ENCODE measurements at places on chromosomes 13 and 19. TPM values are rescaled to one million over a fixed set of nuclear protein-coding genes. Genes with fewer than 3 reads are reported as not detected.

DNA sequence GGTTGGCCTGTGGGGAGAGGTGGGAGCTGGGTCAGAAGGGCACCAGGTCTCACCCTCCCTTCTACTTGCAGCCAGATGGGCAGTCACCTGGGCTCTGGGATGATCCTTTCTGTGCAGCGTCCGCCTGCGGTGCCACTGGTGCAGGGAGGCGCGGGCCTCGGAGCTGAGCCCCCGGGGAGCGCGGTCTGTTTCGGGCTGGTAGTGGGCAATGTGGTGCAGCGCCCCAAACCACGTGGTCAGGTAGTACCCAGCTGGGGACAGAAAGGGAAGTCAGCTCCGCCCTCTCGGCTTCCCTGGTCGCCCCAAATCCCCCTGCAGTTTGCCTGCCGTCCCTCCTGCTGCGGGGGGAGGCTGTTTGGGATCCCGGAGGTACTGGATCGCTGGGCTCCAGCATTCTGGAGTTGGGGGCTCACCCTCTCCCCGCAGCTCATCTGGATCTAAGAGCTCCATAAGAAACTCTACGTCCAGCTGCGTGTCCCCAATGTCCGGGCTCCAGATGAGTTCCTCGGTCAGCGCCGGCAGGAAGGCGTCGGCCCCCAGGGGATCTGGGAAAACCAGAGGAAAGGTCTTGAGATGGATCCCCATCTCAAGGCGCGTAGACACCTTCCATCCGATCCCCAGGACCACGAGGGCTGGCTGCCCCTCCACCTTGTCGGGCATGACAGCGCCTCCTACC is 8.8 kb downstream of the RINL start:
- no peak for DNase-seq

DNA sequence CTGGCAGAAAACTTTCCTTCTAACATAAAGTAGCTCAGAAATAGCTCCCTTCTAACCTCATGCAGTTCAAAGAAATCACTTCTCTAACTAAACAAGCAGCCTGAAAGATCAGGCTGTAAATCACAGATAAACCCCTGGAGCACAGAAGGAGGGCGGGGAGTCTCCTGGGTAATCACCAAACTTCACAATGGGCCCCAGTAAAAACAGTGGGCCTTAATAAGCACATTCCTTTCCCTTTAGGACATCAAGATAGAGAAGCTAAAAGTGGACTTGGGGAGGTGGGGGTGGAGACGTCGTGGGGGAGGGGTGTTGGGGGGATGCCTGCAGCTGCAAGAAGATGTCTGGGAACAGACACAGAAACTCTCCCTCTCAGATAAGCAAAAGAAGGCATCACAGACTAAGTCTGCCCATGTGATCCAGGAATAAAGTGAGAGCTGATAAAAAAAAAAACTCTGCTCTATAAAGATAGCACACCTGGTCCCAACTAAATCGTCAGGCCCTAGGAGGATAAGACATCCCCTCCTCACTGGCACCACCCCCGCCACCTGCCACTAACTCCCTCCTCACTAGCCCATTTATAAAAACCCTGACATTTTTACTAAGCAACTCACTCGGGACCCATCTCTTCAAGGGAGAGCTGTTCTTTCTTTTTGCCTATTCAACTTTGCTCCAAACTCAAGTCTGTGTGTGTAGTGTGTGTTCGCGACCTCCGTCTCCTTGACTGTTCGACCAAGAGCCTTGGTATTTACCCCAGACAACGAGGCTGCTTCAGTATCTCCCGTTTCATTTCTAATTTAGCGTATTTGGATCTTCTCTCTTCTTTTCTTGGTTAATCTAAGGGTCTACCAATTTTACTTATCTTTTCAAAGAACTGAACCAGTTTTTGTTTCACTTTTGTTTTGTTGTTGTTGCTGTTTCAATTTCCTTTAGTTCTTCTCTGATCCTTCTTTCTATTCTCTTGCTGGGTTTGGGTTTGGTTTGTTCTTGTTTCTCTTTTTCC is 31.7 kb downstream of the DNAJC15 start:
- no peak for DNase-seq

DNA sequence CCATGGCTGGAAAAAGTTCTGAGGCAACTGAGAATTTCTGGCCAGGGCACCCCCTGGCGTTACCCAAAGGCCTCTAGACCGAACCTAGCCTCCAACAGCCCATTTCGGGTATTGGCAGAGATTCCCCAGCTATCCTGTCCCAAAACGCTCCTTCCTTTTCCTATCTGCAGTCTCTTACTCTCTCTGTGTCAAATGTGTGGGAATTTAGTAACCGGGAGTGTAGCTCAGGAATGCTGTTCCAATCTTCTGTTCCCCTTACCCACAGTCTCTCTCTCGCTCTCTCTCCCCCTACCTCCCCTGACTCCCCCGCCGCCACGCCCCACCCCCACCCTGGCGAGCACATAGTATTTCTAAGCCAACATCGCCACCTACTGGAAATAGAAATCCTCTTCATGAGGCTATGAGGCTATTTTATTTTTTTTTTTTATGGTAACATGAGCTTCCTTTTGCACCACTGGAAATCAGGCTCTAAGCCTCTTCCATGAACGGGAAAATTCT is 27.0 kb downstream of the OXGR1 start:
- no peak for DNase-seq

- DNase-seq: no peak
These were observed 1173.1 kb downstream of the UQCRFS1 start for GRCh38 chr19:28039677-28040381.

GRCh38 chr19:33794683-33795369 is 1.8 kb upstream of the KCTD15 start:
- DNase-seq: no peak

DNA sequence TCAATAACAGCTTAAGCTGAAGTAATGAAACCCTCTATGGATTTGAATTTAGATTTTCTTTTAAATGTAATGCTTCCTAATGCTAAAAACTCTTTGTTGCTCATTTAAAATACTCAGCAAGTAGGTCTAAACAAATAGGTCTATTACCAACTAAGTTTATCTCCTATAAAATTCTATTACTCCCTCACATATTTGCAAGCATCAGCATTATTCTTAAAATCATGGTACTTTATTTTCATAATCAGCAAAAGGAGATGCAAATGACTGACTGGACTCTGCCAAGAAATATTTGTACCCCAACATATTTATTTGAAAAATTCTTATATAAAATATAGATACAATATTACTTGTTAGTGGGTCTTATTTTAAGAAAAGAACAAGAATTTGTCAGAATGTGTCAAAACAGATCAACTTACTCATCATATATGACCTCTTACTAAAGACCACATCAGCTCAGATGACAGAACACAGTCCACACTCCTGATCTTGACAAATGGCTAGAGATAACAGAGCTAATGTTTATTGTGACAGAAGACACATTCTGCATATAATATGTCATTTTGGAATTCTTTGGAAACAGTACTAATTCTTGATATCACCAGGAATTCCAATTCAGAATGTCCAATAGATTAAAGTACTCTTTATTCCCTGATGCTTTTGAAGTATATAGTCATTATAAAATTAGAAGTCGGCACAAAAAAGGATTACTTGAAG is 704.6 kb upstream of the PCDH9 start:
- no peak for DNase-seq

- DNase-seq: no peak
These were observed 1.1 kb downstream of the PDE4A start for GRCh38 chr19:10421240-10422045.

GRCh38 chr13:98466634-98467236 is 110.2 kb downstream of the STK24 start:
- DNase-seq: no peak

DNA sequence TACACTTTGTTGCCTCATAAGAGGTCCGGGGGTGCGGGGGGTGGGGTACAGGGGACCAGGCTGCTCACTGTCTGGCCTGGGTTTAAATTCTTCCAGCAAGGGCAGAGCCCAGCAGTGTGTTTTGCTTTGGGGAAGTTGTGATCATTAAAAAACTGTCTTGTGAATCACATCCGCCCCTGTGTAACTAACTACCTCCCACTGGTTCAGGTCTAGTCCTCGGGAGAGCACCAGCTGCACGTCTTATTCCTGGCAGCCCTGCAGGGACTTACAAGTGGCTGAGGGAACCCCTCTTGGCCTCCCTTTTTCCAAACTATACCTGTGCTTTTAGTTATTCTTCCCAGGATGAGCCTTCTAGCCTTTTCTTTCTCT is 127.5 kb downstream of the SIPA1L3 start:
- no peak for DNase-seq

DNA sequence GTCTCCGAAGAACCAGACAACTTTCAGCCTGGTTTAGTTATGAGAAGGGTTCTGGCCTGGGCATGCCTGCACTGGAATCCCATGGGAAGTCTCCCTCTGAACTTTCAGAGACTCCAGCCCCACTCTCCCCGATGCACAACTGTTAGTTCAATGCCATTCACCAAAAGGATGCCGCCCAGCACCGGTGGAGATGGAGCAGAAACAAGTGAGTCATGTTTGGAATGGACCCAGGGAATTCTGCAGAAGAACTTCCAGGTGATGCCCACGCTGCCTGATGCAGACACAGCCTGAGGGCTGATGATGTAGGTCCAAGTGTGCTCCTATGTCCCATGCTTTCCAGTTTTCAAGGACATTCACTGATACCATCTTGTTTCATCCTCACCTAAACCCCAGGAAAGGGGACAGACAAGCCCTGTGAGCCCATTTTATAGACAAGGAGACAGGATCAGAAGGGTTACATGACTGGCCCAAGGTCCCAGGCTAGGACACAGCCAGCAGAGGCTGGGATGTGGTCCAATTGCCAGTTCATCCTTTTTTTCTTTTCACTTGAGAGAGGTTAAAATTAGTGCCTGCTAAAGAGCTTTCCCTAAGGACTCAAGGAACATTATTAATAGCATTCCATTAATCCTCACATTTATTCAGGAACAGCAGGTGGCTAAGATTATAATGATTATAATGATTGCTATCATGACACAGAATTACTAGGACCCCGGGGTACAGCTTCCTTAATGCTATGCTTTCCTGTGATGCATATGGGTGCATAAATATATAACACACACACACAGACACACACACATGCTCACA is 39.5 kb downstream of the SIAH3 start:
- no peak for DNase-seq

- no peak for DNase-seq
These were observed 90.4 kb downstream of the COL4A1 start for GRCh38 chr13:110216398-110217041.

Gene ZNF837
- 1.9 TPM for total RNA-seq

Gene PRX
- total RNA-seq: 2.4 TPM

Gene KPNA3
- 42.7 TPM for total RNA-seq

Gene ZNF66
- total RNA-seq: 2.5 TPM

Gene ZNF701
- total RNA-seq: 9.8 TPM
